ENCODE measurements at places on chromosomes 13 and 19.

DNA sequence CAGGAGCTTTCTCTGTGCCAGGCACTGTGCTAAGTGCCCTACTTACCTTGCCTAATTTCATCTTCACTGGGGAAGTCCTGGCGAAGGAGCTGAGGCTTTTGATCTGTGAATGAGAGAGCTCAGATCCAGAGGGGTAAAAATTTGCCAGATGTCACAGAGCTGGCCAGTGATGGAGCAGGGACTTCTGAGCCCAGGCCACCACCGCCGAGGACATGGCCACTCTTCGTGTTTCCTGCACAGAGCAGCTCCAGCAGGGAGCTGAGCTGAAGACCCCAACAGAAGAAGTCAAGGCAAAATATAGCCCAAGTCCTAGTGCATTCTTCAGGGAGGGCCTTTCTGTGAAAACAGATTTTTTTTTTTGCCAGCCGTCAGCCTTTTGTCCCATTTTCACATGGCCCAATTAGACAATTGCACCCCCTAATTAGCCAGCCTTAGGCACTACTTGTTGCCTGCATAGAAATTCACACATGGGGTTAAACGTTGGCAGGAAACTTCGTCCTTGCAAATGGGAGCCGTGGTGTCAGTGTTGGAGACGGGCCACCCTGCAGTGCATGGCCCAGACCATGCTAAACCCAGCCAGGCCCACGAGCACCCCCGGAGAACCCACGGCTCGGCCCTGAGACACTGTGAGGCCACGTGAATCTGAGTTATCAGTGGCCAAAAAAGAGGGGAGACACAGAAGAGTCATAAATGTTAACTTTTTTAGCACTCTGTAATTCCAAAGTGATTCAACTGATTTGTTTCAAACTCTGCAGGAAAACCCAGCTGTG lies 7.8 kb downstream of the ZNF536 start:
- no peaks in the 10 kb centered on the region for H3K4me1 ChIP-seq
- no peak overlapping the region for H3K4me3 ChIP-seq
- no peak overlapping the region for H3K27ac ChIP-seq
- no peaks in the 10 kb centered on the region for H3K36me3 ChIP-seq

GRCh38 chr19:48560095-48560530 lies 8.1 kb downstream of the SULT2B1 start:
- no peak for DNase-seq
- H3K36me3 ChIP-seq: no peaks in the 10 kb centered on the region
- H3K27me3 ChIP-seq: peaks cover 36% of the 10 kb centered on the region
- H3K4me1 ChIP-seq: no peaks in the 10 kb centered on the region
- no peak overlapping the region for H3K4me3 ChIP-seq
- H3K27ac ChIP-seq: no peak overlapping the region

- peaks cover 37% of the 10 kb centered on the region for H3K36me3 ChIP-seq
- H3K27me3 ChIP-seq: no peaks in the 10 kb centered on the region
Observed at GRCh38 chr19:13834244-13835069, 39.2 kb downstream of the ZSWIM4 start.

DNA sequence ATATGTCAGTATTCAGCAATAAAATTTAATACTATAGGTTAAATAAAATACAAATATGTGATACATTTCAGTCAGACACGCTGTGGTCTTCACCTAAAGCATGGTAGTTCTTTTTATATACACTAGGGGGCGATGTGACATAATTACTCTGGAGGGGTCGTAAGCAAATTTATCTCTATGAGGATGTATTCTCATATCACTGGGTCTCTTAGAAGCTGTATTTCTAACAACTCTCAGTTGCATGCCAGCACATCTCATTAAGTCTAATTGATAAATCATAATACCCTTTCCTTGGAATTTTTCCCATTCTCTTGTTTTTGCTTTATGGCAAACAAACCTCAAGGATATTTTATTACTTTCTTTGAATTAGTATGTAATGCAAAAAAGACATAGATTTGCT lies 3.9 kb upstream of the PCDH17 start:
- DNase-seq: no peak
- peaks cover 56% of the 10 kb centered on the region for H3K27me3 ChIP-seq
- H3K4me1 ChIP-seq: peaks cover 30% of the 10 kb centered on the region

DNA sequence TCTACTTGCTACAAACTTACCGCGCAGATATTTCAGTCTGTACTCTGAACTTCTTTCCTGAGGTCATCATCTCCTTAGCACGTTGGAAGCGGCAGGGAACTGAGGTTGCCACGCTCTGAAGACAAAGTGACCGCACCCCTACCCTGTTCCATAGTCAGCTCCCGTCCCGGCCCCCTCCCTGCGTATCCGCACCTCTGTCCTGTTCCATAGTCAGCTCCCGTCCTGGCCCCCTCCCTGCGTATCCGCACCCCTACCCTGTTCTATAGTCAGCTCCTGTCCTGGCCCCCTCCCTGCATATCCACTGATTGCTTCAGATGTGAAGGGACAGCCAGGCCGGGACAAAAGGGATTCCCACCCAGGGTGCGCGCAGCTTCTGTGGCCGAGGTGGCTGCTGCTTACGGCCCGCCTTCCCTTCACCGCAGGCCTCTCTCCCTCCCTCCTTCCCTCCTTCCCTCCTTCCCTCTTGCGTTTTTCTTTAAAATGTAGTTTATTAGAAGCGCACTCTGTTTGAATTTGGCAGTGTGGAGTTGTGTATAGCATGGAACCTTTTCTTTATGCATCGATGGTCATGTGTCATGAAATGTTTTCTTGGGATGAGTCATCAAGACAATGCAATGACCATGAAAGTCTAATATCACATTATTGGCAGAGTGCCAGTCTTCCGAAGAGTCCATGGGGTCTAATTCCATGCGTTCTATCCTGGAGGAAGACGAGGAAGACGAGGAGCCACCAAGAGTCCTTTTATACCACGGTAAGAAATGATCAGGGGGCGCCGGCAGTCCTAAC lies 21.9 kb upstream of the NDUFS7 start:
- peak overlapping the region; percentile 77 for H3K27ac ChIP-seq
- H3K4me3 ChIP-seq: peak overlapping the region; percentile 36
- no peak for DNase-seq
- H3K36me3 ChIP-seq: peaks cover 35% of the 10 kb centered on the region
- no peaks in the 10 kb centered on the region for H3K27me3 ChIP-seq

DNA sequence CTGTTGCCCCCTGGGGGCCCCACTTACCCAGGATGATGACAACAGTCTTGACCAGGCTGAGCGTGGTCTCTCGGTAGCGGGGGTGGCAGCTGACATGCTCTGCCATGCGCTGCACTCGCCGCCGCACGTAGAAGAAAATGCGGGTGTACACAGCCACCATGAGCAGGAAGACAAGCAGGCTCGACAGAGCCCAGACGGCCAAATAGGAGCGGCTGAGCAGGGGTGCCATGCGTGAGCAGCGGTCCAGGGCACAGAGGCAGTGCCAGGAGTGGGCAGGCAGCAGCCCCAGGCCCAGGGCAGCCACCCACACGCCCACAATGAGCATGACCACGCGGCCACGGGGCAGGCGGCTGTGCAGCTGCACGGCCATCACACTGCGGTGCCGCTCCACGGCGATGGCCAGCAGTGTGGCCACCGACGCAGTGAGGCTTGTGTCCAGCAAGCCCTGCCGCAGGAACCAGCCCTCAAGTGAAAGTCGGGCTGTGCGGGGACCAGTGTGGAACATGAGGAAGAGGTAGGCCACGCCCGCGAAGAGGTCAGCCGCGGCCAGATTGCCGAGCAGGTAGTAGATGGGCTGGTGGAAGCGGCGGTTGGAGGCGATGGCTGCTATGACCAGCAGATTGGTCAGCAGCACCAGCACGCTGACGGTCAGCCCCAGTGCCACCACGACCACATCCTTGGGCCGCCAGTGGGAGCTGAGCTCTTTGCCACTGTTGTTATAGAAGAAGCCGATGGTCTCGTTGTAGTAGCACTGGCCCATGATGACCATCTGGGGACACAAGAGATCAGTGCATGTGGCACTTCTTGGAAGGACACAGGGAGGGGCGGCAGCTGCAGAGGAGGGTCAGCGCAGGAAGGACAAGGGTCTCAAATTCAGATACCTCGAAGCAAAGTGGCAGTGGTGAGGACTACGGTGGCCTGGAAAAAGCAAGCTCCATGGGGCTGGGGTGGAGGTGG lies 1.2 kb downstream of the LPAR2 start:
- no peaks in the 10 kb centered on the region for H3K4me1 ChIP-seq
- H3K4me3 ChIP-seq: no peak overlapping the region
- DNase-seq: no peak
- H3K27ac ChIP-seq: no peak overlapping the region
- no peaks in the 10 kb centered on the region for H3K27me3 ChIP-seq

DNA sequence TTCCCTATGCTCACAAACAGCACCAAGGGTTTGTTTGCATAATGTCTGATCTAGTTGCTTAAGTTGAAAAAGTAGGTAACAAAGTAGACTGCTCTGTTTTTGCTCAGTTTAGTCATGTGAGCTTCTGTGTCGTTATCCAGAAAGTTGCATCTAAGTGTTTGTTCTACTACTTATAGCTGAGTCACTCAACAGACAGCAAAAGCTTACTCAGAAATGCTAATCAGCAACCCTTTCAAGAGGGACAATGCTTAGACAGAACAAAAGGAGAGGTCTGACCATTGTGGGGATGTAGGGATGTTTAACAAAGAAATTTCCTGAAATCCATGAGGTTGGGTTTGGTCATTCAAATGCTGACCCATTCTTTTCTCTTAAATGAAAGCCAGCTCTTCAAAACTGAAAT lies 106.4 kb downstream of the ATP8A2 start:
- no peak overlapping the region for H3K27ac ChIP-seq
- no peaks in the 10 kb centered on the region for H3K27me3 ChIP-seq
- no peak overlapping the region for H3K4me3 ChIP-seq
- H3K4me1 ChIP-seq: no peaks in the 10 kb centered on the region
- H3K36me3 ChIP-seq: no peaks in the 10 kb centered on the region

DNA sequence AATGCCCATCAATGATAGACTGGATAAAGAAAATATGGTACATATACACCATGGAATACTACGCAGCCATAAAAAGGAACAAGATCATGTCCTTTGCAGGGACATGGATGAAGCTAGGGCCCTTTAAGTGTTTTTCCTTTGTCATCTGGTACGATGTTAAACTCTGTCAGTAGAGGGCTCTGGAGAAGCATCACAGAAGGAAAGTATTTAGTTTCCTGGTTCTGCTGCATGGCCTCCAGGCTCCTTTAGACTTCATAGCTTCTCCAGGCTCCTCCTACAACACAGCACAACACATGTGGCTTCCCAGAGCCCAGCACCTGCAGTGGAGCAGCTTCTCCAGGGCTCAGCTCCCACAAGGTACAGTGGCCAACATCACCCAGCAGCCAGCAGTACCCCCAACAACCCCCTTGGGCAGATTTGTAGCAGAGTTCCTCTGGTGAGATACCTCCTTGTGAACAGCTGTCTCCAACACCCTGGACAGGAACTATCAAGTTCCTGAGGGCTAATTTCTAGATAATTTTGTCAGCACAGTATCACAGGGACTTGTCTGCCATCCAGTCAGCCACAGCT lies 63.4 kb downstream of the KCTD12 start:
- H3K27me3 ChIP-seq: no peaks in the 10 kb centered on the region
- H3K4me1 ChIP-seq: no peaks in the 10 kb centered on the region
- no peak overlapping the region for H3K4me3 ChIP-seq
- H3K36me3 ChIP-seq: no peaks in the 10 kb centered on the region

GRCh38 chr13:31045286-31046081 lies 113.0 kb downstream of the TEX26 start:
- H3K4me3 ChIP-seq: no peak overlapping the region
- H3K36me3 ChIP-seq: no peaks in the 10 kb centered on the region
- peaks cover 21% of the 10 kb centered on the region for H3K4me1 ChIP-seq
- peak; percentile 75 for DNase-seq
- H3K27ac ChIP-seq: peak overlapping the region; percentile 47

GRCh38 chr13:24196593-24197197 lies 36.2 kb downstream of the SPATA13 start:
- DNase-seq: no peak
- no peaks in the 10 kb centered on the region for H3K4me1 ChIP-seq
- no peaks in the 10 kb centered on the region for H3K36me3 ChIP-seq
- no peak overlapping the region for H3K4me3 ChIP-seq

- no peak overlapping the region for H3K27ac ChIP-seq
- H3K27me3 ChIP-seq: no peaks in the 10 kb centered on the region
- H3K4me3 ChIP-seq: no peak overlapping the region
Observed at GRCh38 chr19:41739361-41739760, 16.0 kb upstream of the CEACAM6 start.

DNA sequence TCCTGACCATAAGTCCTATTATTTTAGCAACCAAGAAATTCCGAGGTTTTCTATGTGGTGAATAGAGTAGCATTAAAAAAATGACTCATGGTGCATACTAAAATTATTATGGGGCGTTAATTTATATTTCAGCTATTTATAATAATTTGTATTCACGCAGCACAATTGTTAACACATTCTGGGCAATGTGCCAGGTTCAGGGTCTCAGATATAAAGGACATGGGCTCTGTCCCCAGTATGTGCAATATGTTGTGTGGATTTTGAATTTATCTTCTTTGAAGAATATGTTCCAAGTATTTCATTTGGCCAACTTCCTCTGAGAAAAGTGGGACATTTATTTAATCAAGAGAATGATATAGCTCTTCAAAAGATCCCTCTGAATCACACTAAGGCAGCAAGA lies 1434.7 kb upstream of the PRR20A start:
- no peak for DNase-seq
- no peaks in the 10 kb centered on the region for H3K36me3 ChIP-seq
- H3K4me1 ChIP-seq: no peaks in the 10 kb centered on the region
- H3K27me3 ChIP-seq: no peaks in the 10 kb centered on the region
- no peak overlapping the region for H3K27ac ChIP-seq
- no peak overlapping the region for H3K4me3 ChIP-seq

- H3K27me3 ChIP-seq: no peaks in the 10 kb centered on the region
- no peak for DNase-seq
- no peaks in the 10 kb centered on the region for H3K4me1 ChIP-seq
- no peak overlapping the region for H3K4me3 ChIP-seq
- no peak overlapping the region for H3K27ac ChIP-seq
Observed at GRCh38 chr19:22901431-22902130, 69.5 kb downstream of the ZNF723 start.

Data from tibial artery (tissue), 4 donors.